GM04503 (cell line): ENCODE measurements at places on chromosomes 11 and 22.

DNA sequence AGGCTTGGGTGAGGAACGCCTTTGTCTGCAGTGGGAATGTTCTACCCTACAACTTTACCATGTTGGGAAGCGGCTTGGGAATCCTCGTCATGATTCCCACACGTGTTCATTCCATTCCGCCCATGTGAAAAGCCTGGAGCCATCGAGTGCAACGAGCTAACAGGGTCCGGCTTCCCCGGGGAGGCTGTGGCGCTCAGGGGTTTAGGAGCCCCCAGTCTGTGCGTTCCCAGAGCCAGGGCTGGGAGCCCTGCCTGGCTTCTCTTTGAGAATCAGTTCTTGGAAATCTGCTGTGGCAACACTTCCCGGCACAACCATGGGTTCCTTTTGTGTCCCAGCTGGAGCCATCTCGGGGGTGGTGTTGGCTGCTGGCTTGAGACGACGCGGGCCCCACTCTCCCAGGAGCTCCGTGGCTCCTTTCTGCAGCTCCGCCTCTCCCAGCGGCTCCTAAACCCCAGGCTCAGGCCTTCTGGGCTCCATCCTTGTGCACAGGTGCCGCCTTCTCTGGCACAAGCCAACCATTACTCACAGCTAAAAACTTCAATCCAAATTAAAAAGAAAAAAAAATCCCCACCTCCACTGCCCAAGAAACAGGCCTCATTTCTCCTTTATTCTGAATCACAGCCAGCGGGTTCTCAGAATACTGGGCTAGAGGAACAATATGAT is 18.7 kb upstream of the PPFIA1 start:
- no peak for DNase-seq

DNA sequence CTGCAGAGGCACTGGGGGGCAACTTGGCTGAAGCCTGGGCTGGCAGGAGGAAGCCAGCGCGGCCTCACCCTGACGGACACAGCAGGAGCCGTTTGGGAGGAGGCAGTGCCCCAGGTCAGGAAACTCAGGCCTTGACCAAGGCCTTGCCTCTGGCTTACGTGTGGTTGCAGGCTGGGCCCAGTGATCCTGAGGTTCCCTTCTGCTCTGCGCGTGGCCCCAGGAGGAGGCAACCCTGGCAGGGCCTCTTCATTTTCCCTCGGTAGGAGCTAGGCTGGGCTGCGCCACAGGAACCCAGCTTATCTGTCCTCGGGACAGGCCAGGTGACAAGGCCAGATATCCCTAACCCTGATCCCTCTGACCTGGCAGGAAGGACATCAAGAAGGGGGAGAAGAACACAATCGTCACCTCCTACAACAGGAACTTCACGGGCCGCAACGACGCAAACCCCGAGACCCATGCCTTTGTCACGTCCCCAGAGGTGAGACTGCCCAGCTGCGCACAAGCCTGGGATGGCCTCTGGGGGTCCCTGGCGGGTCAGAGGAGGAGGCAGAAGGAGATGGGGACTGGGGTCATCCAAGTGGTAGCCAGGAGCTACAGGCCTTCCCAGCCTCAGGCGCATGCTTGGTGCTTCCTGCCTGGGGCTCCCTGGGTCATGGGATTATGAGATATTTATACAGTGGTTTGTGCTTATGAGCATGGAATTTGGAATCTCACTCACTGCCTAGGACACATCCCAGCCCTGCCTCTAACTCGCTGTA is 20.6 kb downstream of the POLR3H start:
- no peak for DNase-seq

- peak; percentile 92 for DNase-seq
These were observed 4.6 kb upstream of the RANGAP1 start for GRCh38 chr22:41290262-41291221.

DNA sequence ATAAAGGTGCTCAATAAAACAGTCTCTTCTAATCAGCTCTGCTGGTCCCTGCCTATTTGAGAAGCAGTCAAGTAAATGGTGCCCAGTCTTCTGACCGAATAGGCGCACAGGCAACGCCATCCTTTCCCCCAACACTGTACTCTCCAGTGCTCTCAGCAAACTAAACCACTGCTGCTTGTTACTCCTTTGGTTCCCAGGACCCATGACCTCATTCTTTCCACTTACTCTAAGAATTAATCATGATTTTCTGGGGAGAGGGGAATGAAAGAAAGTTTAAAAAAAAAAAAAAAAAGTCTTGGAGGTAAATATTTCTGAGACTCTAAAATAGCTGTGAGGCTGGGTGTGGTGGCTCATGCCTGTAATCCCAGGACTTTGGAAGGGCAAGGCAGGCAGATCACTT is 63.7 kb downstream of the SGSM3 start:
- no peak for DNase-seq

DNA sequence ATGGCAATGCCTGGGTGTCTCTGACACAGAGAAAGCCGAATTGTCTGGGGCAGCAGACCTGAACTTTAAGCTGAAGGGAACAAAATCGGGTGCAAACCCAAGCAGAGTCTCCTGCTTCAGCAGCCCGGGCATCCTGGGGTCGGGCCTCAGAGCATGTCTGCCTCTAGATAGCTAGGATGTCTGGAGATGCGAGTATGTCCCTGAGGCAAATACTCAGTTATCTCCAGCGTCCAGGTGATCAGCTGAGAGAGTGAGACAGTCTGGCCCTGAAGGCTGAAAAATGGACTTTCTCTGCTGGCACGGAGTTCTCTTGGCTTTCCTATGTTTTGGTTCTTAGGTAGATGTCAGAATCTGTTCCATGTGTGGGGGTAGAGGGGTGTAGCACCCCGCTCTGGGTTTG is 3.3 kb downstream of the ADAMTS8 start:
- no peak for DNase-seq

- no peak for DNase-seq
These were observed 25.5 kb downstream of the MYO7A start for GRCh38 chr11:77153276-77154185.

DNA sequence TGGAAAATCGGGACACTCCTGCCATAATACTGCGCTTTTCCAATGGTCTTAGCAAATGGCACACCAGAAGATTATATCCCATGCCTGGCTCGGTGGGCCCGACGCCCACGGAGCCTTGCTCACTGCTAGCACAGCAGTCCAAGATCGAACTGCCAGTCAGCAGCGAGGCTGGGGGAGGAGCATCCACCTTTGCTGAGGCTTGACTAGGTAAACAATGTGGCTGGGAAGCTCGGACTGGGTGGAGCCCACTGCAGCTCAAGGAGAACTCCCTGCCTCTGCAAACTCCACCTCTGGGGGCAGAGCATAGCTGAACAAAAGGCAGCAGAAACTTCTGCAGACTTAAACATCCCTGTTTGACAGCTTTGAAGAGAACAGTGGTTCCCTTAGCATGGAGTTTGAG is 15.6 kb downstream of the PTH start:
- DNase-seq, result no peak

DNA sequence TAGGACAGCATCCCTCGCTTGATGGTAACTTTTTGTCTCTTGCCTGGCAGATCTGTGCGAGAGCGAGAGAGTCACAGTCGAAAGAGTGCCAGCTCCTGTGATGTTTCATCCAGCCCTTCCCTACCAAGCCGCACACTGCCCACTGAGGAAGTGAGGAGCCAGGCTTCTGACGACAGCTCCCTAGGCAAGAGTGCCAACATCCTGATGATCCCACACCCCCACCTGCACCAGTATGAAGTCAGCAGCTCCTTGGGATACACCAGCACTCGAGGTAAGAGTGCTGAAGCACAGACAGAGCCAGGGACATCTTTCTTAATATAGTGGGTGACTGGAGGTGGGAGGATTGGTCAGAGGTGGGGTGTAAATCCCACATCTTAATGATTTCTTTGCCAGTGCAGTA is 61.1 kb downstream of the DEPDC5 start:
- DNase-seq, result no peak

DNA sequence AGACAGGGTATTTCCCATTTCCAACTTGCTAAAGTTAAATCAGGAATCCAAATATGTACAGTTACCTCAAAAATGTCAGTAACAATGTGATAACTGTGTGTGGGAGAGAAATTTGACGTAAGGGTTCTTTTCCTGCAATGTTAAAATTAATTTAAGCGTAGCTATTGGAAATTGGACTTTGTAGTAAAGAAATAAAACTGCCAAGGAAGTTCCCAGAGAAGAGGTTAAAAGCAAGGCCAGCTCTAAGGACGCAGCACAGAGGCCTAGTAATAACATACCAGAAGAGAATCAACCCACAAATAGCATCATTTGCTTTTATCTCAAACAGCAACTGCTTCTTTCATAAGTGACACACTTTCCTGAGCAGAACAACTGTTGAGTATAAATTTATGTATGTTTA is 36.8 kb upstream of the GRIA4 start:
- DNase-seq, result no peak

DNA sequence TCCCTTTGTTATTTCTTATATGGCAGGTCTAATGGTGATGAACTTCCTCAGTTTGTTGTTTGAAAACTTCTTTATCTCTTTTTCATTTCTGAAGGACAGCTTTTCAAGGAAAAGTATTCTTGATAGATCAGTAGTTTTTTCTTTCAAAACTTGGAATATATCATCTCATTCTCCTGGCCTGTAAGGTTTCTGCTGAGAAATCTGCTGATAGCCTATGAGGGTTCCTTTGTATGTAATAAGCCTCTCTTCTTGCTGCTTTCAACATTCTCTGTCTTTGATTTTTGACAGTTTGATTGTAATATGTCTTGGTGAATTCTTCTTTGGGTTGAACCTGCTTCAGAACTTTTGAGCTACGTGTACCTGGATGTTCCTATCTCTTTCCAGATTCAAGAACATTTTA is 46.0 kb downstream of the PIWIL4 start:
- no peak for DNase-seq

- no peak for DNase-seq
These were observed 331.5 kb downstream of the KCNA4 start for GRCh38 chr11:29685361-29685760.

DNA sequence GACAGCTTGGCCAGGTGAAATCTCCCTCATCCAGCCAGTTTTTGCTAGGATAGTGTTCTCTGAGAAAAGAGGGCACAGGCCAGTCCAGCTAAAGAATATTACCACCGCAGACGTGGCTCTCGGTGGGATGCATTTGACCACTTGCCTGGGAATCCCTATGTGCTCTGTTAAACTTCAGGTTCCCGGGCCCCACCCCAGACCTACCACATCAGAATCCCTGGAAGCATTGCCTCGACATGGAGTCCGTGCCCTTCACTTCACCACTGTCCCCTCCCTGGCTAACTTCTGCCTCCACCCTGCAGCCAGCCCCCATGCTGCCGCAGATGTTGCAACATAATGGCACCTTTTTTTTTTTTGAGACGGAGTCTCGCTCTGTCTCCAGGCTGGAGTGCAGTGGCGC is 56.9 kb upstream of the EMID1 start:
- no peak for DNase-seq

DNA sequence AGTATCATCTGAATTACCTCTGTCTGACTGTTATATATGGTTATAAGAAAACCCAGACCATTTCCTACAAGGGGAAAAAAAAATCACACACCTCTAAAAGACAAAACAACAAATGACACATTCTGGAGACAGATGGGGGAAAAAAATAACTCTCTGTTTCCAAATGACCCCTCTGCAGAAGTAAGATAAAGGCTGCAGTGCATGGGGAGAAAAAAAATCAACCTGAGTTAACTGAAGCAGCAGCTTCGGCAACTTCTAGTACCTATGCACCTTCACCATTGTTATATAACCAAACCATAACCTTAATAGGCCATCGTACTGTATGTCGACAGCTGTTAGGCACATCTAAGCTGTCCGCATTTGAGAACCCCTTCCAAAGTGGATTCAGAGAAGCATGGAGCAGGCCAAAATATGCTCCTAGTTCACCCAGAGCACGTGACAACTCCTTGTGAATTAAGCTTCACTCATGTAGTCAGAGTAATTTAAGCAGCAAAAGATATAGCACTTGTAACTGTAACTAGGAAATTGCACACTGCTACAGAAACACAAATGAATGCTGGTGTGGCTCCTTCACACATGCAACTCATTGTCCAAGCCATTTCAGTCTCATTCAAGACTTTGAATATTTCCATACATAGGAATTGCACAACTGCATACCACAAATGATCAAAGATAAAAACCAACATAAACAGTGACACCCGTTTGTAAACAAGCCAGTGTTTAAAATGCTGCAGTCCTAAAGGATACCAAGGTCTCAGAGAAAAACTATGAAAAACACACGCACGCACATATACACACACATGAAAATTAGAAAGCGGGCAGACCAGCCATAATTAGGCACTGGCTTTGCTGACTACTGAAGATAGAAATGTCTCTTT is 2.7 kb downstream of the SIK3 start:
- no peak for DNase-seq

- DNase-seq, result no peak
These were observed 47.1 kb downstream of the PISD start for GRCh38 chr22:31614781-31615490.

GRCh38 chr11:74546752-74547151 is 45.6 kb upstream of the POLD3 start:
- no peak for DNase-seq
